Activated naive CD4-positive, alpha-beta T cell treated with Interleukin-2 at 50 U/mL for 16 hours (primary cell): ENCODE measurements at places on chromosomes 11 and 22.
A peak's percentile ranks its signal among the peaks of the same experiment; 100 is the strongest.

- DNase-seq = no peak
These were observed 43.5 kb upstream of the CCDC179 start for GRCh38 chr11:22903782-22904181.

- DNase-seq = peak; percentile 2
These were observed 81.5 kb upstream of the TP53AIP1 start for GRCh38 chr11:129023968-129024676.

DNA sequence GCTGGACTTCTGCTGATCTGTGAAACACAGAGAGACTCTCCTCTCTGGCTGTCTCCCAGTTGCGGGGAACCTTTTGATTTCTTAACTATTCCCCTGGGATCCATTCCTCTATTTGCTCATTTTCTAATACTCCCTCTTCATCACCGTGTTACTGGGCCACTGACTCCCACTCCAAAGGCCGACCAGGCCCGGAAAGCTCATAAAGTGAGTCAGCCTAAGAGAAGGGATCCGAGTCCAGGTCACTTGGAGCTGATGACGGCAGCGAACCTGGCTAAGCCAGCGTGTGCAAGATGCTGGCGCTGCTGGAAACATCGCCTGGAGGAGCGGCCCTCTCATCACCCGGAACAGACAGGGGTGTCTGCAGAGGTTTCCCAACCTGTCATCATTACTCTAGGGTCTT, 112.8 kb downstream of the FBXO7 start:
- DNase-seq = no peak

DNA sequence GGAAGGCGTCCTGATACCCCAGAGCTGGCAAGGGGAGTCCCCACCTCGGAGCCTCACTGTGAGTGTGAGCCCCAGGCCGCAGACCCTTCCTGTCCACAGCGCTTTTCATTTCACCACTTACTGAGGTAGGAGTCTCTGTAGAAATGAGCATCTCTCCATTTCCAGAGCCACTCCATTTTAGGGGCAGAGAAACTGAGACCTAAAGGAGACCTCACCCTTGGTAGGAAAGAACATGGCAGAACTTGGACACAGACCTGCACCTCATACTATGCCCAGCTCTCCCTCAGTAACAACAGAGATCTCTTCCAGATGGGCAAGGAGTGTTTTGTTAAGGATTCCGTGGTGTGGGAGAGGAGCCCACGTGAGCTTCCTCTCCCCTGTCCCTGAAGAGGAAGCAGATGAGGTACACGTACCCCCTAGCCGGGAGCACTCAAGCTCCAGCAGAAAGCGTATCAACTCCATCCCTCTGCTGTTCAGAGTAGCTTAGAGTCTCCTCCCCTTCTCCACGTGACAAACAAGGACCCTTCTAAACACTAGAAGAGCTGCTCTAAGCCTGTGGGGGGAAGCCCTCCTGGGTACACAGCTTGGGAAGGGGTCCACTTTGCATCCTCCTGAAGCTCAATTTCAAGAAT, 532 bp upstream of the VSIG2 start:
- DNase-seq = no peak

DNA sequence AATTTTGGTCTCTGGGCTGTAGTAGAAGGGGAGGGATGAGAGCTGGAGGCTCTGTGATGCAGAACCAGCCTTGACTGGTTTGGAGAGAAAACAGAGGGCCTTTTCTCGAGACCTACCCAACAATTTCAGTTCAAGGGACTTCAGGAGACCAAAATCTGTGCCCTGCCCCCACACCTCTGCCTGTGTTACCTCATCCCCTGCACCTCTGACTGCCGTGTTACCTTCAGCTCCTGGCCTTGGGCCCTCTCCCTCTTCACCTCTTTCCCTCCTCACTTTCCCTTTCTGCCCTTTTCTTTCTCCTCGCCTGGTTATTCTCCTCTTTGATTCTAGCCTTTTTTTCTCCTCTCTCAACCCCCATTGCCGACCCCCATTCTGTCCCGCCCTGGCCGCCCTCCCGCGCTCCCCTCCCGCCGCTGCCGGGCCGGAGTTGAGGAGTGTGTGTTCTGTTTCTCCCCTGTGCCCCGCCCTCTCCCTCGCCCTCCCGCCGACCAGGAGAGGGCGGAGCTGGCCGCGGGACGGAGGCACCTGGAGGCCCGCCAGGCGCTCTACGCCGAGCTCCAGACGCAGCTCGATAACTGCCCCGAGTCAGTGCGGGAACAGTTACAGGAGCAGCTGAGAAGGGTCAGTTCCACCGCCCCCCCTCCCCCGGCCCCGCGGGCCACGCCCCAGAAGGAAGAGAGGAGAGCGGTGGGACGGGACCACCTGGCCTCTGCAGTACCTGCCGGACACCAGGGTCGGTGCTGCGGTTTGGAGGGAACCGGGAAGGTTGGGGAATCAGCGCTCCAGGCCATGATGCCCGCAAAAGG, 27.2 kb downstream of the PHLDB1 start:
- peak; percentile 7 for DNase-seq

- DNase-seq = no peak
These were observed 8.9 kb downstream of the IMMP1L start for GRCh38 chr11:31500560-31500959.

- DNase-seq = no peak
These were observed 121.5 kb downstream of the MAML2 start for GRCh38 chr11:96221244-96222070.

- peak; percentile 69 for DNase-seq
These were observed 28.2 kb downstream of the KCTD17 start for GRCh38 chr22:37079668-37080171.

GRCh38 chr11:30159546-30159945, 71.3 kb upstream of the FSHB start:
- no peak for DNase-seq

DNA sequence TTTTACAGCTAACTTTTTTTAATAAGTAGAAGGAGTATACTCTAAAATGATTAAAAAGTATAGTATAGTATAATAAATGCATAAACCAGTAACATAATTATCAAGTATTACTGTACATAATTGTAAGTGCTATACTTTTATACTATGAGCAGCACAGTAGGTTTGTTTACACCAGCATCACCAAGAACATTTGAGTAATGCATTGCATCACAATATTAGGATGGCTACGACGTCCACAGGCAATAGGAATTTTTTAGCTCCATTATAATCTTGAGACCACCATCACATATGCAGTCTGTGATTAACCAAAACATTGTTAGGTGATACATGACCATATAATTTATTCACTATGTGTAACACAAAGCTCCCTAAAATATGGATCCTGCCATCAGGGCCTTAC, 20.4 kb downstream of the RNF141 start:
- DNase-seq = no peak

DNA sequence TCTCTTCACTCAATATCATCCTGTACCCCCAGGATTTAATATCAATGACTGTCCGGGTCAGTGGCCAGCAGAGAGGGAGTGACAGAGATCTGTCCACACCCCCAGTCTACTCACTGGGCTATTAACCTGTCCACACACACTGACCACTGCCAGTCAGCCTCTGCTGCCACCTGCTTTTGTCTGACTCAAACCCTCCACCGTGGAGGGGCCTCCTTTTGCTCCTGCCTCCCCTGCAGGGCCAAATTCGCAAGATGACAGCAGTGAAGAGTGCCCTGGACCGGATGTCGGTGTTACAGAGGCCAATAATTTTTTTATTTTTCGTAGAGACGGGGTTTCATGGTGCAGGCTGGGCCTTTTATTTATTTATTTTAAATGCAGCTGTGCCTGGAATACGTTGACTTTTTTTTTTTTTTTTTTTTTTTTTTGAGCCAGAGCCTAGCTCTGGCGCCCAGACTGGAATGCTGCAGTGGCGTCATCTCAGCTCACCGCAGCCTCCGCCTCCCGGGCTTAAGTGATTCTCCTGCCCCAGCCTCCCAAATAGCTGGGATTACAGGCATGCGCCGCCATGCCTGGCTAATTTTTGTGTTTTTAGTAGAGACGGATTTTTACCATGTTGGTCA, 5.1 kb downstream of the PDXP start:
- DNase-seq = no peak

DNA sequence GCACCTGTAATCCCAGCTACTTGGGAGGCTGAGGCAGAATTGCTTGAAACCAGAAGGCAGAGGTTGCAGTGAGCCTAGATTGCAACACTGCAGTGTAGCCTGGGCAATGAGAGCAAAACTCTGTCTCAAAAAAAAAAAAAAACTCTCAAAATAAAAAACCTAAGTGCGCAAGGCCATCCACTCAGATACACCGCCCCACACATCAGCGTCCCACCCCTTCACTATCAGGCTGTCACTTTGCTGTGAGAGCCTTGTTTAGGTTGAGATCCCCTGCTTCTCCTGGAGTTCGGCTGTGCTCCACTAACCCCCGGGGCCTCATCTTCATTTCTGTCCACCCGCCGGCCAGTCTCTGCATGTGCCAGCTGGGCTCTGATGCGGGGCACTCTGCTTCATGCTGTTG, 12.1 kb downstream of the SLC25A1 start:
- DNase-seq = no peak

DNA sequence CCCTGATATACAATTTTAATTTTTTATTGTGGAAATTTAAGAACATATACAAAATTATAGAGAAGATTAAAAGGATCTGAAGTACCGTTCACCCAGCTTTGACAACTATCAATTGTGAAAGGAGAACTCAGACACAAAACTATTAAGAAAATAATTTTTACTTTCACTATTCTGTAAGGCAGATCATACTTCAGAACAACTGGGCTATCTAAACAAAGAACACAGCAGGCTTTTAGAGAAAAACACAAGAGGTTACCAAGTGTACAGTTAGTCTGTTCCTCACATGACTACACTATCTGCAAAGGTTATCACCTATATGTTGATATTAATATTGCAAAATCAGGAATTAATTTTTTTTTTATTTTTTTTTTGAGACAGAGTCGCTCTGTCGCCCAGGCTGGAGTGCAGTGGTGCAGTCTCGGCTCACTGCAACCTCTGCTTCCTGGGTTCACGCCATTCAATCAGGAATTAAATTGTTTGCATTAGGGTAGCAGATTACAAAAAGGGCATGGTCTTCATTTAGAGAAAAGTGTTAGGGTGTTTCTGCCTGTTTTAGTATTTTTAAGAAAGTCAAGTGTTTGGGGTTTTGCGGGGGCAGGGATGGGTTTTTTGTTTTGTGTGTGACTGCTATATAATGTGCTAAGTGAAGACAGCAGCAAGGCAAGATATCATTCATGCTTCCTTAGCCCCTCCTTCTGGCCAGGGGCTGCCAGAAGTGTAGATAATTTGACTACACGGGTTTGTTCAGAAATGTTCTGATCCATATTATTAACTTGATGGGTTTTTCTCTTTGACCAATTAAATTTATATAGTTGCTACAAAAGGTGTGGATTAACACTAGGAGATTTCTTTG, 27.6 kb upstream of the SIK2 start:
- DNase-seq = no peak

- no peak for DNase-seq
These were observed 4.9 kb downstream of the RIC8A start for GRCh38 chr11:212150-213100.

- DNase-seq = no peak
These were observed 14.3 kb downstream of the MUC5B start for GRCh38 chr11:1237128-1237580.

DNA sequence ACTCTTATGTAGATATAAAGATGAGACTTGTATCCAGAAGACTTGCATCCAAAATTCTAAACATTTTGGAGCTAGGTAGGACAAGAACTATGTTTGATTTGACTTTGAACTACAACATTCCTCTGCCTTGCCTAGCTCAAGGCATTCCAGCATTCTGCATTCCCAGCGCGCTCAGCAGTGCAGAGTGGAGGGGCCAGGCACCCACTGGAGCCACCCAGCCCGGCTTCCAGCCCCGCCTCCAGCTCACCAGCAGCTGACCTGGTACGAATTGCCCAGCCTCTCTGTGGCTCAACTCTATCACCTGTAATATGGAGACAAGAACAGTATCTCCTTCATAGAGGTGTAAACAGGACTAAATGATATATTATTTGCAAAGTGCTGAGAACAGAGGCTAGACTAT, 28.8 kb downstream of the PRDM10 start:
- no peak for DNase-seq

GRCh38 chr22:22590136-22590891, 31.2 kb upstream of the PRAME start:
- no peak for DNase-seq

DNA sequence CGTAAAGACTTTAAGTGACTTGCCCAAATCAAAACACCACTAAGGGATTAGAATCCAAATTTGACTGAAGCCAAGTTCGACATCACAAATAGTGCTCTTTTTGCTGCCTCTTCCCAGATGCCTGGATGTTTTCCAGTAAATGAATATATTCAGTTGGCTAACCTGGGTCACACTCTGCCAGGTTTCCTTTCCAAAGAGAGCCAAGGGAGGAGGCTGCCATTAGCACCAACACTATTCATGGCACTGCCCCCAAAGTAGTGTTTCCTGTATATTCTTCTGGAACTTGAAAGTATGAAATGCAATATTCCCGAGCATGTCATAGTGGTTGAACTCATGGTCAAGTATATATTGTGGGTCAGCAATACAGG, 219.3 kb upstream of the UBASH3B start:
- DNase-seq = no peak

DNA sequence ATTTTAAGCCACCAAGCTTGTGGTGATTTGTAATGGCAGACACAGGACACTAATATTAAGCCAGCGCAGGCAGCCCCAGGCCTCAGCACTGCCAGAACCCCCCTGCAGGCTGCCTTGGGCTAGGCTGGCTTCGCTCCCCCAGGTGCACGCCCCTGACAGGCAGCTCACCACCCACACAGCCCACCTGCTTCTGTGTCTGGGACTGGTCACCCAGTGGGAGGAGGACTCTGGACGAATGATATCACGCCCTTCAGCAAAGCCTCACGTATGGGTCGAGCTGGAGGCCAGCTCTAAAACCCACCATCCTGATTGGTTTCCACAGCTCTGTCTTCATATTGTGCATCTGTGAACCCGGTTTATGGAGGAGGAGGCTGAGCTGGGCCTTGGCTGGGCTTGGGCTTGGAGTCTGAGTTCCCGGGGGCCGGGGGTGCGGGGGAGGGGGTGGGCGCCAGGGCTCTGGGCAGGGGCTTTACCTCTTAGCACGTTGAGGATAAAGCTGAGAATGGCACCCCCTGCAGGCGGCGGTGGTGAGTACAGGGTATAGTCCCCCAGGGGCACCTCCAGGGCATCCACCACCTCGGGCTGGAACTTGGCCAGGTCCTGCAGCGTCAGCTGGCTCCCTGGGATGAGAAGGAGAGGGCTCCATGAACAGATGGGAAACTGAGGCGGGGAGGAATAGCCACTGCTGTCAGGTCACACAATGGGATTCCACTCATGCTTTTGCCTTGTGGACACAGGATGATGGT, 13.8 kb downstream of the GGT5 start:
- DNase-seq = peak; percentile 70

DNA sequence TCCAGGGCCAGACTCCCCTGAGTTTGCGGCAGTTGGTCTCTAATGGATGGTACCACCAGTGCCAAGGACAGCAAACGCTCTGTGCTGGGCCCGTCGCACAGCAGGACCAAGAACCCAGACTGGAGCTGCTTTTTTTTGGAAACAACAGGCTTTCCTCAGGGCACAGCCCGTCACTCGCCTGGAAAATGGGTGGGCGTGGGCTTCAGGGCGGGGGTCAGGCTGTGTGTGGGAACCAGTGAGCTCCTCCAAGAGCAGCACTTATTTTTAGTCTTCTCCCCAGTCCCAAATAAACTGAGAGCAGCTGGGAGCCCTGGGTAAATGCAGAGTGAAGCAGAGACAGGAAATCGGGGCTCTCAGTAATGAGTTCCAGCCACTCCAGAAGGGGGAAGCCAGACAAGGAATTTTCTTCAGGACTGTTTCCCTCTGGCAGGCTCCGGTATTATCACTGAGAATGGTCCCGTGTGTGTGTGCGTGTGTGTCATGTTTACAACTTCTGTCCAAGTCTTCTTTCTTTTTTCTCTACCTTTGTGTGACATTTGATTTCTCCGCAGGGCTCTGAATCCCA, 63.0 kb downstream of the PPFIBP2 start:
- DNase-seq = no peak
